ENCODE measurements at places on chromosomes 2 and 18.
A peak's percentile ranks its signal among the peaks of the same experiment; 100 is the strongest.

DNA sequence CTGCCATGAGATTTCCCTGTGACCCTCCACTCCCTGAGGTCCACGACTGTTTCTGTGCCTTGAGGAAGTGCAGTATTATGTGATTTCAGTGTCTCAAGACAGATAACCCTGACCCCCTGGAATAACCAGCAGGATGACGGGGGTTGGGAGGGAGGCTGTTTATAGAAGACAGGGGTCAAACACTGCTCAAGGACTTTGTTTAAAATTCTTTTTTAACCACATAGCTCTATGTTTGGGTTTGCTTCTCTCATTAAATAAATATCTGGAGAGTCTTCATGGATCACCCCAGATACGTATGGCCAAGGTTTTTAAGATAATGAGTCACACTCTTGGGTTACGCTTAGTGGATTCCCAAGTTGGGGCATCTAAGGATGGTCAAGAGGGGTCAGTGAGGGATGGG lies 523.8 kb upstream of the TNP1 start:
- no peak for DNase-seq

DNA sequence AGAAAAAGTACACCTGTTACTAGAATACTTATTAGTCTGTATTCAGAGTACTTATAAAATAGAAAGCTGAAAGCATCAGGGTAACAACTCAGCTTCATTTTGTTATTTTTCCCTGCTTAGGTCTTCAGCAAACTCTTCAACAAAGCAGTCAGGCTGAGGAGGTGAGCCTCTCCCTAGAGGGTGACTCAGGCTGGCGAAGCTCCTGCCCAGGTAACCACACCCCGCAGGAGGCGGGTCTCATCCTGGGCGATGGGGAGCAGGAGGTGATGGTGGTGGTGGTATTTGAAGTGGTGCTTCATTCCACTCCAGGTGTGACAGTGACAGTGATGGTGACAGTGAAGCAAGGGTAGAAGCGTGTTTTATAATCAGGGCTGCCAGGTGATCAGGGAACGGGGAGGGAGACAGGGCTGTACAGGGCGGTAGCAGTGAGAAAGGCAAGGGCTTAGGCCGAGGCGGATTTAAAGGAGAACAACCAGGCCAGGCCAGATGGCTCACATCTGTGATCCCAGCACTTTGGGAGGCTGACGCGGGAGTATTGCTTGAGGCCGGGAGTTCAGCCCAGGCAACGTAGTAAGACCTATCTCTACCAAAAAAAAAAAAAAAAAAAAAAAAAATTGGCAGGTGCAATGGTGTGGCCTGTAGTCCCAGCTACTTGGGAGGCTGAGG lies 127.1 kb downstream of the SOCS6 start:
- no peak for DNase-seq

DNA sequence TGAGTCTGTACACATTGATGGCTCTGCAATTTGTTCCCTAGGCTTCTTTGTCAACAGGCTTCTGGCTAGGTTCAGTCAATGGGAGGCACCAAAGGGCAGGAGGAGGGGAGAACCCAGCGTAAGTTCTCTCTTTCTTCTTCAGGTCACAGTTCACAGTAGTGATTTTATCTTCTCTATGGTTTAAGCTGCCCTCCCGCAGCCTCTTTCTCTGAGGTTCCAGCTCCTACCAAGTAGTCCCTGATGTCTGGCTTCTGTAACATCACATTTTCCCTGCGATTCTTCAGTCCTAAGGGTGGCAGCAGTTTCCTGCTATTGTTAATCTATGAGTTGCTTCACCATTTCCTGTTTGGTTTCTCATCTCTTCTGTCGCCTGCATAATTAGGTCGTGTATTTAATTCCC lies 107.4 kb downstream of the CPO start:
- DNase-seq = no peak

GRCh38 chr2:213119061-213119809 lies 32.2 kb downstream of the IKZF2 start:
- peak; percentile 66 for DNase-seq

- no peak for DNase-seq
These were observed 638 bp upstream of the ADD2 start for GRCh38 chr2:70768590-70769085.

- peak; percentile 81 for DNase-seq
These were observed 3.9 kb upstream of the SPRED2 start for GRCh38 chr2:65436169-65436823.

- DNase-seq = no peak
These were observed 24.3 kb downstream of the DLGAP1 start for GRCh38 chr18:4430836-4431235.

GRCh38 chr2:151999053-151999452 lies 99.8 kb downstream of the CACNB4 start:
- DNase-seq = no peak

Data from AG04449 (cell line).